ENCODE measurements at places on chromosomes 2 and 18. TPM values are rescaled to one million over a fixed set of nuclear protein-coding genes. Genes with fewer than 3 reads are reported as not detected.
A peak's percentile ranks its signal among the peaks of the same experiment; 100 is the strongest.

DNA sequence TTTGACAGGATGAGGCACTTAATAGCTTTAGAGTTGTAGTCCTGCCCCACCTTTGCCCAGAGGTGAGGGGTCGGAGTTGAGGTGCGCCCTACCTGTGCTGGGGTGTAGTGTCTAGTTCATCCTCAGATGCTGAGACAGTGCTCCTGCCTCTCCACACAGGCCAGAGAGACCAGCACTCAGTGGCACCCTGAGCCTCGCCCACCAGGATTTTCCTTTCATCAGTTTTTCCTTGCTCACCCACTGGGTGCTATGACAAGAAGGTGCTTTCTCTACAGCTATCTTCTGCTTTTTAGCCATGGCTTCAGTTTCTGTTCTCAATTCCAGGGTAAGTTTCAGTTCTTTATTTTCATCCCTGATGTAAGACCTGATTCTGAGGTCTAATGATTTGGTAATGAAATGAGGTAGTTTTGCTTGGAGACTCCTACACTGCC is 16.8 kb upstream of the TMEM131 start:
- ATAC-seq: peak; percentile 84

DNA sequence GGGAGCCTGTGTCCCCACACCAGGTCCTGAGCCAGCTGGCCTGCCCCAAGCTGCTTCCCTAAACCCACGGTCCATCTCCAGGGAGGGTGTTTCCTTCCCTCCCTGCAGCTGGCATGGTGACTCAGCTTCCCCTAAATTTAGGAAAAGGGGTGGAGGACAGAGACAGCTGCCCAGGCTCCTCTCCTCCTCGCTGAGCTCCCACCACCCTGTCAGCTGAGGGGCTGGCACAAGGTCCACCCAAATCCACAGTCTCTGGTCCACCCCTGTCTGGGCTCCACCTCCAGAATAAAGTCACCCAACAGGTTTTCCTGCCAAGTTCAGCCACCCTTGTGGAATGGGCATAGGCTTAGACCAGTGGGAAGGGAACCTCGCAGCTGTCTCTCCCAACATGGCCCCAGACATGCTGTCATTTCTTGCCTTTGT is 156.5 kb downstream of the TNS1 start:
- ATAC-seq: no peak

- ATAC-seq: no peak
Observed at GRCh38 chr2:151544449-151544848, 134.7 kb downstream of the RIF1 start.

PLGLB2 gene
- 2.6 TPM for total RNA-seq
